ENCODE measurements at places on chromosomes 1 and 21.

- no peak for DNase-seq
These were observed 18.4 kb downstream of the H6PD start for GRCh38 chr1:9253004-9253403.

DNA sequence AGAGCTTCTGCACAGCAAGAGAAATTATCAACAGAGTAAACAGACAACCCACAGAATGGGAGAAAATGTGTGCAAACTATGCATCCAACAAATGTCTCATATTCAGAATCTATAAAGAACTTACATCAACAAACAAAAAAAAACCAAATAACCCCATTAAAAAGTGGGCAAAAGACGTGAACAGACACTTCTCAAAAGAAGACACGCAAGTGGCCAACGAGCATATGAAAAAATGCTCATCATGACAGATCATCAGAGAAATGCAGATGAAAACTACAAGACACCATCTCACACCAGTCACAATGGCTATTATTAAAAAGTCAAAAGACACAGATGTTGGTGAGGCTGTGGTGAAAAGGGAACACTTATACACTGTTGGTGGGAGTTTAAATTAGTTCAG, 257.0 kb downstream of the GRIK1 start:
- DNase-seq: no peak

GRCh38 chr1:85815906-85816305, 107.7 kb upstream of the ZNHIT6 start:
- no peak for DNase-seq

DNA sequence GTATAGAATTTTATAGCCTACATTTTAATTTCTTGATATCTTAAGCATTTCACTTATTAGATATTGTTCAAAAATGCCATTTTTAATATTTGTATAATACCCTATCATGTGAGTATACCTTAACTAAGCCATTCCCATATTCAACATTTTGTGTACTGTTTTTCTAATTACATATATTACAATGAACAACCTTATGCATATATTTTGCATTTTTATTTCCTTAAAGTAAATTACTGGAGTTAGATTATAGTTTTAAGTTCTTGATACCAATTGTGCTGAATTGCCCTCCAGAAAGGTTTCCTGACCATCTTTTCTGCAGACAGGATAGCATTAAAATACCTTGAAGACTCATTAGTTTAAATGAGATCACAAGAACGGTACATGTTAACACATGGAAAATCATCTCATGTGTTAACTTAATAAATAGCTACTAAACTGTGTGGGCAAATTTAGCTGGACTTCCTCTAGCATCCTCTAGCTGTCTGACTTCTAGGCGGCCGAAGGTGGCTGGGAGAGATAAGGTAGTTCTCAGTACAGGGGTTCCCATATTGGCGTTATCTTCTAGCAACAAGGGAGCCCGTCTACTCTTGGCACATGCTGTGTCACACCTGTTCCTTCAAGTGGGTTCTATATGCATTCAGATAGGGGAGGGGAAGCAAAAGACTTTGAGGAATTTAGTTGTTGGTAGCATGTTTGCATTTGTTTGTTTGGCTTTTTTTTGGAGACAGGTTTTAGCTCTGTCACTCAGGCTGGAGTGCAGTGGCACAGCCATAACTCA, 8.9 kb downstream of the DCLRE1B start:
- no peak for DNase-seq

DNA sequence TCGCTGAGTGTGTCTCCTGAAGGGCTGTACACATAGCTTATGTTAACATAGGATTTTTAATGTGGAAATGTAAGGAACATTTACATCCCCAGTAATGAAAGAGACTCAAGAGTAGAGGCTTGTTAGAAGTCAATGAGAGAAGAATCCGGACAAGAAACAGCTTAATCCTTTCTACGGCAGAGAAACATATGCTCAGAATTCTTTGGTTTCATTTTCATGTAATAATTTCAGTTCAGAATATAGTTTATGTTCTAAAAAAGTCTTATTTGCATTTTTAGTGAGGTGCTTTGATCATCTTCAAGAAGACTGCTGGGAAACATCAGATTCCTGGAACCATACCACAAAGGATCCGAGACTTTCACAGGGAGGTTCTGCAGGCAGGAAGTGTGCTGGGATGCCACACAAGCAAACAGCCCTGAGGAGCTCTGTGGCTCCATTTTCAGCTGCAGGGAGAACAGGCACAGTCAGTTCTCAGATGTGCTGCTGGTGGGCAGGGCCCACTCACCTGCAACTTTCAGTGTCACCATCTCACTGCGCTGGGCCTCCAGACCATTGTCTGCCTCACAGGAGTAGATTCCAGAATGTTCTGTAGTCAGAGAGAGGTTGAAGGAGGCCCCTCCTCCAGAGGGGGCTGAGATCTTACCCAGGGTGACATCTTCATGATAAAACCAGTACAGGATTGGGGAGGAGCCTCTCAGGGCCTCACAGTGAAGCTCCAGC, 28.4 kb downstream of the FCRL5 start:
- DNase-seq: no peak

- DNase-seq: no peak
These were observed 1.8 kb upstream of the PRELP start for GRCh38 chr1:203473781-203474305.

GRCh38 chr1:167714098-167714438, 7.7 kb upstream of the MPZL1 start:
- peak; percentile 88 for DNase-seq

DNA sequence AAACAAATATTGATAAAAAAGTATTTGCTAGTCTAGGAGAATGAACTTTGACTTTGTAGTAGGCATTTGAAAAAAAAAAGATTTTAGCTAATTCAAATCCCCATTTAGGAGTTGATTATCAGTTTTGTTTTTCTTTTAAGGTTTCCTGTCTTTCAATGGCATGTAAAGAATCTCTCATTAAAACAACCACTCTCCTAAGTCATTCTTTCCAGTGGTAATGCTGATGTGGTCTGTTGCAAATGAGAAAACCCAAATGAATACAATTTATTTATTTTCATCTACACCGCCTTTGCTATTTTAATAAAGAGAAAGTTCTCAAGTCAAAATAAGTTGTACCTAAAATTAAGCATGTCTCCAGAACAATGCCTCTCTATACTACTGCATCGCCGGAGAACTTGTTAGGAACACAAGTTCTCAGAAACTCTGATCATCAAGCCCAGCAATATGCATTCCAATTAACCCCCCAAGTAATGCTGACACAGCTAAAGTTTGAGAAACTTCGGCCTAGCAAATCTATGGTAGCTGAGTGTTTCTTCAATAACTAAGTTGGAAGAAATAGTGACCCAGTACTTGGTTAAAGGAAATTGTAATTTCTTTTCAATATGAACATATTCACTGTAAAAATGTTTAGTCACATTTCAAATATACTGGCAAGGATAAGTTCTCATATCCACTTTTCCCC, 255.1 kb downstream of the PTPRC start:
- no peak for DNase-seq

DNA sequence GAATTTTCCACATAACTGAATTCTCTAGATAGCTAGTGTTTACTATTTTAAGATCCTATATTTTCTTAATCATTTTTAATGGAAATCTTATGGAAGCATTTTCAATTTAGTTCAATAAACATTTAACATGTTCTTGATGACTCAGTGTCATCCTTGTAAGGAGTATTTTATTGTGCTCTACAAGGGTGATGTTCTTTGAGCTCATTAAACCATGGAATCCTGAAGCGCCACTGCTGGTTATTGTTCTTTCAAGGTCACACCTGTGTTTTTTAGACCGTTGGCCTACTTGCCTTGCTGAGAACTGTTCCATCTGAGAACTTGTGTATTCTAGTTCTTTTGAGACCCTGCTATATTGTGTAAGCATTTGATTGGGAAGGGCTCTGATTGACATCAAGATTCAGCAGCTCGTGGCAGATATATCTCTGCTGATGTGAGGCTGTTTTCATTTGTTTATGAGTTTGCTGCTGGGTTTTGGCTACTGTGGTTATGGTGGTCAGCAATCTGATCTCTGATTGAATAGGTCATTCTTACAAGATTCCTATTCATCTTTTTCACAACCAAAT, 132.0 kb downstream of the GIPC2 start:
- DNase-seq: no peak

All from colonic mucosa (tissue), 4 donors.